ENCODE measurements at places on chromosomes 5 and 9.

DNA sequence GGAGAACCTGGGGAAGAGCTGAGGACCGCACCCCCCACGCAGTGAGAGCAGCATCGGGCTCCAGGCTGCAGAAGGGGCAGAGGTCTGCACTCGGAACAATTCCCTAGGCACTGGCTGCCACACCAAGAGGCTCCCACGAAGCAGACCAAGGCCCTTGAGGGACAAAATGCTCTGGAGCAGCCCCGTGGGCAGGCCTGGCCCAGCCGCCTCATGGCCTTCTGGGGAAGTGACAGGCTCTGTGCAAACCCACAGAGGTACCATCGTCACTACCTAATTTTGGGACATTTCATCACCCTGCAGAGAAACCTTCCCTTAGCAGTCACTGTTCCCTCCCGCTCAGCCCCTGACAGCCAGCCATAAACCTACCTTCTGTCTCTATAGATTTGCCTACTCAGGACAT, 15.9 kb downstream of the FBXW5 start:
- DNase-seq: no peak

DNA sequence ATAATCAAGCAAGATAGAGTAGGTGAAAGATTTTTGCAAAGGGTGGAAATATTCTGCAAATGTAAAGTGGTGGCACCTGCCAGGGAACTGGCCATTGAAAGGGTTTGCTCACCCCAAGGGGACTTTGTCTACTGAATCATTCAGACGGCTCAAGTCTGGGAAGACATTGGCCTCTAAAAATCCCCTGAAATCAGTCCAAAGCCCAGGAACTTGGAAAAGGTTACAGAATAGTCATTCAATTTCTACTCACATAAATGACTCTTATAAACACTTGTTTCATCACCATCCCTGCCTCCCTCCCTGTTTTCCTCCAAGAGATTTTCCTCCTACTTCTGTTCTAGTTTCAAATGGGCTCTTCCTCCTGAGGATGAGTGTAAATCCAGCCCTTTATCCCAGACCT, 28.5 kb downstream of the ZNF366 start:
- DNase-seq: no peak

- DNase-seq: no peak
Measured at GRCh38 chr9:22682536-22682935, 235.9 kb downstream of the DMRTA1 start.

- DNase-seq: no peak
Measured at GRCh38 chr9:78115073-78115472, 83.5 kb upstream of the GNAQ start.

- no peak for DNase-seq
Measured at GRCh38 chr5:173466227-173466626, 138.0 kb upstream of the STC2 start.

DNA sequence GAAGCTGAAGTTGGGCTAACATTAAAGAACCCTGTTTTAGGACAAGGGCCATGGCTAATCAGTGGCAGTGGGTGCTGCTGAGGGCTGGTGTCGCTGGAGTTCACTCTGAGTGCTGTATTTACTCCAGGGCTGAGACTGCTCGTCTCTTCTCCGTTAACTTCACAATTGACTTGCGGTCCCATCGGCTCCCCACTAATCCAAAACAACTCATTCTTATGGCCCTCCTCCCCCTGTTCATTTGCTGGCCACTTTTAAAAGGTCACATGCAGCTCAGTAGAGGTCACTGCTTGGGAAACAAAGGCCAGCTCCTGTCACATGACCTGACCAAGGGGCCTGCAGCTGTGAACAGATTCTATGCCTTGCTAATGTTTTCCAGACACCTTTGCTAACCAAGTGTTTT, 38.4 kb downstream of the PTCH1 start:
- no peak for DNase-seq

GRCh38 chr9:103809745-103810144, 284.4 kb upstream of the SMC2 start:
- no peak for DNase-seq
